GM18507 (cell line): ENCODE measurements at places on chromosomes 5 and 9.

GRCh38 chr9:74556685-74557084 lies 59.5 kb downstream of the RORB start:
- no peak for DNase-seq

- no peak for DNase-seq
Observed at GRCh38 chr5:115457571-115457970, 87.0 kb downstream of the FEM1C start.

DNA sequence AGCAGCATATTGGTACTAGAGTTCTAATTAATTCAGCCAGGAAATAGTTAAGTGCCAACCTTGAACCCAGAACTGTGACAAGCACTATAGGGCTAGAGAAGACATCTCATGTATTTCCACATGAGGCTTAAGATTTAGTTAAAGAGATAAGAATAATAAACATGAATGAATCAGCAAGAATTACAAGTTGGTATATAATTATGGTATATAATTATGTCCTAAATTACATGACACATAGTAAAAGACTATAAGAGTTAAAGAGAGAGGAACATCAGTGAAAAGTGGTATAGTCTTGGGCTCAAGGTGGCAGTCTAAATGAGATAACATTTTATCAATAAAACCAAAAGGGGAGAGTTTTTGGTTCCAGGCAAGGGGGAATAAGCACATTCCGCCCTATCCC lies 223.1 kb upstream of the NFIL3 start:
- DNase-seq = no peak

- no peak for DNase-seq
Observed at GRCh38 chr5:109450129-109450877, 40.5 kb upstream of the PJA2 start.

DNA sequence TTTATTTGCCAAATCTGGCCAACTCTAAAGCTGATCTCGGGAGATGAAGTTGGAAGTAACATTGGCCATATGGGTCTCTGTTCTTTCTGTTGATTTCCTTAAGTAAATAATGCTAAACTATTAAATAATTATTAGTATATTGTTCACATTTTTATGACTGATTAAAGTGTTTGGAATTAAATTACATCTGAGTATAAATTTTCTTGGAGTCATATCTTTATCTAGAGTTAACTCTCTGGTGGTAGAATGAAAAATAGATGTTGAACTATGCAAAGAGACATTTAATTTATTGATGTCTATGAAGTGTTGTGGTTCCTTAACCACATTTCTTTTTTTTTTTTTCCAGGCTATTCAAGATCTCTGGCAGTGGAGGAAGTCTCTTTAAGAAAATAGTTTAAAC lies 9.3 kb upstream of the FGF18 start:
- DNase-seq = no peak
